NCI-H1436 treated with DMSO at 0.1 percent for 48 hours (cell line): ENCODE measurements at places on chromosomes 4 and X.

DNA sequence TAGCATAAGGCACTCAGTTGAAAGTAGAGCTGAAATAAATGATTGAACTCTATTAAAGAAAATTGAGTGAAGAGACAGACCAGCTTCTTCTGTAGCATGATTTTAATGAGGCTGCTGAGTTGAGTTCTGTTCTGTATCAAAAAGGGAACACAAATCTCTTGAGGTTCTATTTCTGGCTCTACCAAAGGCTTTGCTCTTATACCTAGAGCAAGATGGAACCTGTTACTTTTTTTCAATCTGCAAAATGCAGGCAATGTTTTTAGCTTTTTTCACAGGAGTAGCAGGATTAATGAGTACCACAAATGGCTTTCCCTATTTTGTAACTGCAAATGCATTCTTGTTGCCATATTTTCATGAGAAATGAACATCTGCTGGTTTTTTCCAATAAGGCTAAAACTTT is 4.2 kb upstream of the ERVMER34-1 start:
- no peak for DNase-seq

- no peak for DNase-seq
Observed at GRCh38 chr4:77002321-77003107, 53.0 kb downstream of the SEPTIN11 start.

DNA sequence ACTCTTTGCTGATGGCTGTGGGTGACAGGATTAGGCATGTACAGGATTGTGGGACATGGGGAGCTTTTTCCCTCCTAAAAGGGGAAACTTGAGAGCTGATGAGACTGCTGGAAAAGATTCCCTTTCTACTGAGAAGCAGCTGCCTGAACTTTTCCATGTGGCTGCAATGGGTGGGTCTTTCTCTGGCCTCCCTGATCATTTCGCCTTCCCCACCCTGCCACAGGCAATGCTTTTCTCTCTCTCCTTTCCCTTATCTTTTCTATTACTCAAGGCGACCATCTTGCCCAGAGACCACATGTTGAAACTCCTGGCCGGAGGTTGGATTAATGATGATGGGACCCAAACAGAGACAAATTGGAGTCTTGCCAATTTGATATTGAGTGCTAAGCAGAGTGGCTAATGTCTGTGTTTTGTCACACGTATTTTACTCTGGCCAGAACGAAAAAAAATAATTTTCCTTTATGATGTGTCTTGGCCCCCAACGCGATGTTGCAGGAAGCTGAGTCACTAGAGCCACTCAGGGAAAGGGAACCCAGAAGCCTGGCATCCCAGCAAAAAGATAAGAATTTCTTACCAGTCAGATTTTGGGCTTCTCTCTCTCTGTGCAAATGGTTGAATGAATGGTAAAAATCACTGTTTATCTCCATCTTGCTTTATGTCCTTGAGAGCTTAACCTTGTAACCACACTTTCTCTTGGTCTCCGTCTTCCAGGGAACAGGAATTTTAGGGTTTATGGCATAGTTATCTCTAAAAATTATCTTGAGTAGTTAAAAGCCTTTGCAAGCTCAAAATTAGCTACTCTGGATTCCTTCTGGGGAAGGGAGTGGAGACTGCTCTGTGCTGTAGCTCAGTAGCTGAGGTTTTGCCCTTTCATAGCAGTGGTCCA is 19.4 kb upstream of the ATP8A1 start:
- no peak for DNase-seq

DNA sequence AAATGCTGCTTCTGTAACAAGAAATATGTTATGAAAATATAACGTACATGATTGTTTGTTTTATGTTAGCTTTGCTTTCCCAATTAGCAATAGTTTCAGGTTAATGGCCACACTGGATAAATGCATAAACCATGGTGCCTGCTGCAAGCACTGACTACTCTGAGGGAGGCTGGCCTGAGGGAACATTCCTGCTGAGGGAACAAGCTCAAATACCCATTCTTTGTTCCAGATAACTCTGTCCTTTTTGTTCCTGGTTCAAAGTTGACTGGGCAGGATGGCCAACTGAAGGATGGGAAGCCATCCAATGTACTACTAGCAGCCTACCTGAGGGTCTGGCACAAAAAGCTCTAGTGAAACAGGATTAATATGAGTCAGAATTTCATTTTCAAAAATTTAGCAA is 37.5 kb downstream of the NUP62CL start:
- no peak for DNase-seq

DNA sequence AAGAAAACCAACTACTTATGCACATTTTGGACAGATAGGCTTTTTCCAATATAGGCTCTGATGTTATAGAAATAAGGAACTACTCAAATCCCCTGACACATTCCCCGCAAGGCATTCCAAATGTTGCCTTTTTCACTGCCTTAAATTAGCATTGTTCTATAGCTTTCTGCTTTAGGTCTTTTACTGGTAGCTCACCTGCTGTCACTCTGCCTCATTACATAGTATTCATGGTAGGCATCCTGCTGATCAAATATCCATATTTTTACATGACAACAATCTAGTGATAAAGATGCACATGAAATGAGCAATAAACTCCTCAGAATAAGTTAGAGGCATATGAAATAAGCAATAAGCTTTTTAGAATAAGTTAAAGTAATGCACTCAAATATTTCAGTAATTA is 542.7 kb downstream of the FAM133A start:
- no peak for DNase-seq

DNA sequence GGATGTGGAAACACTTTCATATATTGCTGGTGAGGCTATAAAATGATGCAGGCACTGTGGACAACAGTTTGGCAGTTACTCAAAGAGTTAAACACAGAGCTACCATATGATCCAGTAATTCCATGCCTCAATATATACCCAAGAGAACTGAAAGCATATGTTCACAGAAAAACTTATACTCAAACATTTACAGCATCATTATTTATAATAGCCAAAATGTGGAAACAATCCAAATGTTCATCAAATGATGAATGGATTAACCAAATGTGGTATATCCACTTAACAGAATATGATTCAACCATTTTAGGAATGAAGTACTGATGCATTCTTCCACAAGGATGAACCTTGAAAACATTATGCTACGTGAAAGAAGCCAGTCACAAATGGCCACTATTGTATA is 603.8 kb downstream of the IQCM start:
- DNase-seq, result no peak

GRCh38 chrX:134572816-134573682 is 85.2 kb downstream of the PLAC1 start:
- DNase-seq, result no peak

DNA sequence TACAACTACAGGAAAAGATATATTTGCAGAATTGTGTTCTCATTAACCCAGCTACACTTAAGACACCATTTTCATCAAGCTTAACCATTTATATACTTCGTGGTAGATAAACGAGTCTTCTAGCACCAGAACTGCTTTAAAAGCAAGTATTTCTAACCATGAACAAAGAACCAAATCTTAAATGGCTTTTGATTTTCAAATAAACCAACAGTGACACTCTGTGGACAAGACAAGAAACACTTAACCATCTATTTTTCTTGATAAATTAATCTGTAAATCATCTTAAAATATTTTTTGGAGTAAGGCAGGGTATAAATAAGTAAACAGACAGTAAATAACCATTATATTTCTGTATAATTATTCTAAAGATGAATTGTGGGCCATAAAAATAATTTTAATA is 10.2 kb downstream of the BEND2 start:
- no peak for DNase-seq

GRCh38 chr4:175622887-175623286 is 189.2 kb downstream of the GPM6A start:
- no peak for DNase-seq

DNA sequence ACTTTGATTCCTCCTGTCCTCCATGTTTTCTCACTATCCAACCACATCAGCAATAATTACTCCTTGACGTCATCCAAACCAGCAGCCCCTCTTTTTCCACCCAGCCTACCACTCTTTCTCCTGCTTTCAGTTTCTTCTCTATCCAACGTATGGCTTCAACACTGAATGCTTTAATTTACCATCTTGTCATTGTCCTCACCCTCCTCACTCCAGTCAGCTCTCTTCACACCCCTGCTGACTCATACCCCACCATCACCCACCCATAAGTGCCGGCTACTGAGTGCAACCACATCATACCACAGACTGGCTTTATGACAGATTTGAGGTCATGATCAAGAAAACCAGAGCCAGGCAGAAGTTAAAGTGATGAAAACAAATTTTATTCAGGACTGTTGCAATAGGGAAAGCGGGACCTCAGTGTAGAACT is 9.8 kb upstream of the ANXA5 start:
- DNase-seq, result no peak

- no peak for DNase-seq
Observed at GRCh38 chr4:158410272-158410671, 111.4 kb upstream of the RXFP1 start.

GRCh38 chr4:76706581-76706980 is 191.4 kb downstream of the SOWAHB start:
- no peak for DNase-seq

GRCh38 chrX:116111497-116111896 is 59.0 kb upstream of the AGTR2 start:
- DNase-seq, result no peak

DNA sequence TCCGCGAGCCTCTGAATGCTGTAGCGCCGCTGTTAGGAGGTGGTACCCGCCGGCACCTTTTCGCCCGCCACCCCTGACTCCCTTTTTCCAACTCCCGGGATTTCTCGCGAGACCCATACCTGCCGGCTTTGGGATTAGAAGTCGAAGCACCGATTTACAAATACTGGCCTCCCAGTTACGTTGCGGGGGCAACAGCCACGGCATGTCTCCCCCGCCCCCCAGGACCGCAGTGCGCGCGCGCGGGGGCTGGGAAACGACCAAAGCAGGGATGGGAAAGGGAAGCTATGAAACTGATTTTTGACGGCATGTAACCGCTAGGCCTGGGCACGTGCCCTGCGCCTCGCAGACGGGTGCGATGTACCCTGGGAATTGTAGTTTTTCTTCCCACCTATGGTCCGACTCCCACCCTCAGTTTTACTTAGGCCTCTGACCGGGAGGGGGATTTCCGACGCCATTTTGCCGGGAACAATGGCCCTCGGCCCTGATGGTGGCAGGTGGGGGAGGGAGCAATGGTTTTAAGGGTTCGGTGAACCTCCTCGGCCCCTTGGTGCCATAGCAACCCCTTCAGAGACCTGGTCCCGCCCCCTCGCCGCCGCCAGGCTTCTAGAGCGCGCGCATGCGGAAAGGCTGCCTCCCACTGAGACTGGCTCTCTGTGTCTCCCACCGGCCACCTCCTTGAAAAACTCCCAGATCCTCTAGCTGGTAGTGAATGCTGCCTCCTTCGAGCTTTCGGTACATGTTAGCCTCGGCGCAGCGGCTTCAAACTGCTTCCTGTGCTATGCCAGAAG is 772 bp upstream of the WNK3 start:
- DNase-seq, result peak; percentile 57

GRCh38 chr4:166838975-166839614 is 395.2 kb downstream of the SPOCK3 start:
- no peak for DNase-seq

DNA sequence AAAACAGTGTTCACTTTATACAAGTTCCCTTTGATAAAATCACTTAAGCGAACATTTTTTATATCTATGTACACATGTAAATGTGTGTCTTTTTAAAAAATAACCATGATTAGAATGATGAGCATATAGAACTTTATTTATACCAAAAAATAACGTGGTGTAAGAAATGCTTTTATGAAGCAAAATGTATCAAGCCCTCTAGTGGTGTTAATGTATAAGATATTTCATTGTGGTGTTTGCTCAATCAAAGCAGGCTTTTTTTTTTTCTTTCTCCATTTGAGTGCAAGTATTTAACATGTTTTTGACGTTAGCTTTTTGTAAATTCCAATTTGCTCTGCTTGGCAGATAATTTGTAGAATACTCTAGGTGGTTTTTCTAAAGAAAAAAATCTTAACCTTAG is 2092.4 kb upstream of the TENM3 start:
- DNase-seq, result no peak

DNA sequence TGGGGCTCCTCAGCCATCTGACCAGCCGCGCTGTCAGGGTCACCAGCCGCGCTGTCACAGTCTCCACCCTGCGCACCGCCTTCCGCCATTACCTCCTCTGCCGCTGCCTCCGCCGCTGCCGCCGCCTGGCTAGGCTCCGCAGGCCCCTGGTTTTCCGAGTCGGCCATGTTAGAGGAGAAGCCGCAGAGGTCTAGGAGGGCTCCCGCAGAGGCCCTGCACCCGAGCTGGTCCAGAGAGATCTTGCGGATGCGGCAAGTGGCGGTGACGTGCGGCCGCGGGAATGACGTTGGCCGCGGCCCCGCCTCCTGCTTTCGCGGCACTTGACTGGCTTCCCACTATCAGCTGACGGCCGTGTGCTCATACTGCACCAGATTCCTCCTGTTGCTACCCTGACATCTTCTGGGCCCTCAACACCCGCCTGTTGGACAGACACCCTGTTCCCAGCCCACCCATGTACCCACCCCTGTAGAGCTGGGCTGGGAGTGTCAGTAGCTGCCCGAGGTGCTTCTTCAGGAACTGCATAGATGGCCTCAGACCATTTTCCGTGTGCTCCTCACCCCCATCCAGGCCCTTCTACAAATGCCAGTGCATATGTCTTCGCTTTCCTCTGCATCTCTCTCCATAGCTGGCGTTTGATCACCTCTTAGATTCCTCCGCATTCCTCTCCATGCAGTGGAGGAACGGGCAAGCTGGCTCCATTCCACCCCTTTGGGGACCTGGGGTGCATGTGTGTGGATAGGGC is at the start of gene NAP1L5:
TSS of gene NAP1L5 (minus strand) at position 242 of the 742 bp plus-strand sequence. CDS start at position 167, 75 bp downstream.
- no peak for DNase-seq

DNA sequence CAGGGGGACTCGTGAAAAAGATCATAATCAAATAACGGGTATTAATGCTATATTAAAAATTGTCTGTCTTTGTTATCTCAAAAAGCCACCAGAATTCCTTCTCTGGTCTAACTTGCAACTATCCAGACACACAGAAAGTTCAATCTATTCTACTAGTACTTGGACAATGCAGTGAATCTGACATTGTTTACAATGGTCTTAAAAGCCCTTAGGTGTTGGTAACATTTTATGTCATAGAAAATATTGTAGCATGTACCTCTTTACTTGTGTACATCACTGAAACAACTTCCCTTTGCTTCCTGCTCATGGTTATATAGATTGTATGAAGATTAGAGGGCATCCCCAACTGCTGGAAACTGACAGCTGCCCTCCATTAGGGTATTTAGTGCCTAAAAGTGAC is 71.1 kb upstream of the PPP3CA start:
- no peak for DNase-seq

DNA sequence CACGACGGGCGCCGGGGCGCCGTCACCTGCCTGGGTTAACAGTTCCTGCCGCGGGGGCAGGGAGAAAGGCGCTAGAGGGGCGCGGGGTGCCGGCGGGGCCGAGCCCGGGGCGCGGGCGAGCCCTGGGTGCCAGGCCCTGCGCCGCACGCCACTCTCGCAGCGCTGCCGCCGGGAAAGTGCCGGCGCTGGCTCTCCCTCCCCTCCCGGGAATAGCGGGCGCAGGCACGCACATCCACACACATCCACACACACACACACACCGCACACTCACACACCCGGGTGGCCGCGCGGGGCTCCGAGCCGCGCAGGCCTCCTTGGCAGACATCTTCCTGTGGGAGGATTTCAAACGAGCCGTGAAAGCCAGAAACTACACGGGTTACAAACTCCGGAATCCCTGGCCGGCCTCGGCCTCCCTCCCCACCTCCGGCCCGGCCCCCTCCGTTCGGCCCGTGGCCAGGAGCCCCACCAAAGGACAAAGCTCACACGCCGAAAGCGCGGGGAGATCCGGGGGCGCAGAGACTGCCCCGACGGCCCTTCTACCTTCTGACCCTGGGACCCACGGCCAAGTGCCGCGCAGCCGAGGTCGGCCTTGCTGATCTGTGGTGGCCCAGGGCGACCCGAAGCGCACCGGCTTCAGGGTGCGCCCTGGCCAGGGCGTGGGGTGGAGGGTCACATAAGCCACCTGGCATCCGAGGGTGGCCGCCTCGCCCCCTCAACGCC is 92.3 kb downstream of the BCOR start:
- no peak for DNase-seq
